ENCODE measurements at places on chromosomes 3 and 15. TPM values are rescaled to one million over a fixed set of nuclear protein-coding genes. Genes with fewer than 3 reads are reported as not detected.
A peak's percentile ranks its signal among the peaks of the same experiment; 100 is the strongest.

IVD gene
- 96.1 TPM for total RNA-seq

IGSF11 gene
- 6.1 TPM for total RNA-seq

DNA sequence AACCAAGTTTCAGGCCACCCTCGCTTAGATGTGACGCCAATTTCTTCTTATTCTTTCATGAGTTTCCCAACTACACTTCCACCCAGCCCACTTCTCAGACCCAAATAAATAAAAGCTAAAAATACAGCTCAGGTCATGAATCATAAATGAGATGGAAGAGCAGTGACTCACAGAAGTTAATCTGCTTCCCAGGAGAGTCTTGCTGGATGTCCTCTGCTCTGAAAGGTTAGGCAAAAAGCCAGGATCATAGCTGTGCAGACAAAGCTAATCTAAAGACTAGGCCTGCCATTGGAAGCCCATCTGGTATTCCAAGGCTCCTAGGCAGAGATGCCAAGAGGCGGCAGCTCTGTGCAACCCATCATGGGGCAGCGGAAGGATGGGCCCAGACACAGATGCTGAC, 24.1 kb downstream of the SHC4 start:
- H3K27ac ChIP-seq: no peak overlapping the region
- H3K36me3 ChIP-seq: no peaks in the 10 kb centered on the region
- no peak overlapping the region for H3K4me3 ChIP-seq
- no peak for DNase-seq
- H3K4me1 ChIP-seq: no peaks in the 10 kb centered on the region
- no peaks in the 10 kb centered on the region for H3K27me3 ChIP-seq

DNA sequence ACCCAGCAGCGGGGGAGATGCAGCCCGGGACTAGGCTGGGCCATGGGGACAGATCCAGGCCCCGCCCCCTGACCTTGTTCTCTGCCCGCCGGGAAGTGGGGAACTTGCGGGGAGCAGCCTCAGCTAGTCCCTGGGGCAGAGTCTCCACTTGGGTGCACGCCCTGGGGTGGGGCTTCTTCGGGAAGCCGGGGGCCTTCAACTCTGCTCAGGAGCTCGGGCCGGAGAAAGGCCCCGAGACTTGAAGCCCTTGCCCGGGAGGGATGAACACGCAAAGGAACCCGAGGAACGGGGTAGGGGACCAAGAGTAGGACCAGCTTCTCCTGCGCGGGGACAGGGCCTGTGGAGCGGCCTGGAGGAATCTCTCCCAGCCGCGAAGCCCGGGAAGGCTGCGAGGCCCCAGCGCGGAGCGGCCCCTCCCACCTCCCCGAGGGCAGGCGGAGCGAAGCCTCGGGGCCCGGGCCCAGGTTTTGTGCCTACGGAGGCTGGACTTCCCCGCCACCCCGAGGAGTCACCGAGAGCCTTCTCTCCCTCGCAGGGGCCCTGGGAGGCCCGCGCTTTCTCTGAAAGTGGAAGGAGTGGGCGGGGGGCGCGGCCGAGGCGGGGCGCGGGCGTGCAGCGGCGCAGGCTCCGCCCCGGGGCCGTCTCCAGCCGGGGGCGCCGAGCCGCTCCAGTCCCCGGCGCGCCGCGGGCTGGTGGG, at the start of gene ITPKA:
Gene ITPKA, plus strand, starts transcription at position 670 of the 697 bp plus-strand sequence. CDS start 54 bp downstream, outside the sequence.
- peak; percentile 73 for DNase-seq
- peaks cover 38% of the 10 kb centered on the region for H3K4me1 ChIP-seq
- peaks cover 66% of the 10 kb centered on the region for H3K27me3 ChIP-seq
- H3K27ac ChIP-seq: no peak within 1 kb of the TSS
- no peaks in the 10 kb centered on the region for H3K36me3 ChIP-seq

GRCh38 chr15:66911131-66911700, 154.2 kb upstream of the SMAD3 start:
- peaks cover 16% of the 10 kb centered on the region for H3K4me1 ChIP-seq
- no peaks in the 10 kb centered on the region for H3K36me3 ChIP-seq
- no peak for DNase-seq
- no peak overlapping the region for H3K27ac ChIP-seq

DNA sequence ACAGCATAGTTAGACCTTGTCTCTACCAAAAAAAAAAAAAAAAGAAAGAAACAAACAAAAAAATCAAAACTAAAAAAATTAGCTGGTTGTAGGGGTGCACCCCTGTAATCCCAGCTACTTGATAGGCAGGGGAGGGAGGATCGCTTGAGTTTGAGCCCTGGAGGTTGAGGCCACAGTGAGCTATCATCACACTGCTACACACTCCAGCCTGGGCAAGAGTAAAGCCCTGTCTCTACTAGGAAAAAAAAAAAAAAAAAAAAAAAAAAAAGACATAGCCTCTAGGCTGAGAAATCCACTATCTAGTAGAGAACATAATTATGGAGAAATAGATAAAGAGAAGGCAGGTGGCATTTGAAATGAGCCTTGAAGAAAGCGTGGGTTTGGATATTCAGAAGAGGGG, 2.2 kb upstream of the CHRNA5 start:
- peaks cover 14% of the 10 kb centered on the region for H3K4me1 ChIP-seq
- no peak overlapping the region for H3K27ac ChIP-seq
- no peaks in the 10 kb centered on the region for H3K36me3 ChIP-seq
- no peak for DNase-seq

DNA sequence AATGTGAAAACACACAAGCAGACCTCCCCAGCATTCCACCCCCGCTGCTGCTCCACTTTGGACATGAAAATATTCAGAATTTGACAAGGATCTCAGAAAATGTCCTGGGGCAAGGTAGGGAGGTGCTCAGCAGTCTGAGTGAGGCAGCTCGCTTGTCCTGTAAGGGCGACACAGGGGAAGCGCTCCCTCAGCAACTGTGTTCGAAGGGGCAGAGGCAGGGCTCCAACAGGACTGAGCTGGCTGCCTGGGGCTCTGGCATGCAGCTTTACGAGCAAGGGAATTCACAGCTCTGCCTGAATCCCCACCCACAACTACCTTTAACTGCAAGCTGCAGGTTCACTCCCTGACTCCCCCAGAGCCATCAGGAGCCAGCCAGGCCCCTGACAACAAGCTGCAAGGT, 287.0 kb upstream of the LYSMD4 start:
- DNase-seq: no peak
- H3K36me3 ChIP-seq: no peaks in the 10 kb centered on the region
- H3K4me1 ChIP-seq: no peaks in the 10 kb centered on the region
- H3K4me3 ChIP-seq: no peak overlapping the region

DNA sequence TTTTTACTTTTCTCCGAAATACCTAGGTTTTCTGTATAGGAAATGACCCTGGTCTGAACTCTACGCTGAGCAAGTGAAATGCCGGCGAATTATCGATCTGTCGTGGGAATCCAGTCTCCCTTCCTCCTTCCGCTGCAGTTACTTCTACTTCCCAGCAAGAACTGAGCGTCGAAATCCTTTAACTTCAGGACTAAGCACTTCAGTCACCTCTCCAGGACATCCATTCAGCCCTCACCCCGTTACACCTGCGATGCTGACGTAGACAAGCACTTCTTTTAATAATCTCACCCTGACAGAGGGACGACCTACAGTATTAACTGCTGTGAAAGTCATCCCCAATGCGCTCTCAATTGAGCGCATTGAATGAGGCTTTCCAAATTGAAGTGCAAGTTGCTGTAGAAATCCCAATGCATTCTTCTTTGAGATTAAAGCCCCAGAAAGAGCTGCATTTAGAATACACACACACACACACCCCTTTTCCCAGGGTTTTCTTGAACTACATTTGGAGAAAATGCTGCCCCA, 1.3 kb downstream of the TOP2B start:
- no peaks in the 10 kb centered on the region for H3K36me3 ChIP-seq
- H3K4me3 ChIP-seq: peak overlapping the region; percentile 64
- H3K27me3 ChIP-seq: no peaks in the 10 kb centered on the region

GRCh38 chr3:145628211-145628610, 532.8 kb downstream of the PLOD2 start:
- no peak for DNase-seq
- no peak overlapping the region for H3K4me3 ChIP-seq
- no peak overlapping the region for H3K27ac ChIP-seq
- no peaks in the 10 kb centered on the region for H3K27me3 ChIP-seq
- H3K36me3 ChIP-seq: no peaks in the 10 kb centered on the region
- H3K4me1 ChIP-seq: no peaks in the 10 kb centered on the region
